ENCODE measurements at places on chromosomes 1 and 21.

DNA sequence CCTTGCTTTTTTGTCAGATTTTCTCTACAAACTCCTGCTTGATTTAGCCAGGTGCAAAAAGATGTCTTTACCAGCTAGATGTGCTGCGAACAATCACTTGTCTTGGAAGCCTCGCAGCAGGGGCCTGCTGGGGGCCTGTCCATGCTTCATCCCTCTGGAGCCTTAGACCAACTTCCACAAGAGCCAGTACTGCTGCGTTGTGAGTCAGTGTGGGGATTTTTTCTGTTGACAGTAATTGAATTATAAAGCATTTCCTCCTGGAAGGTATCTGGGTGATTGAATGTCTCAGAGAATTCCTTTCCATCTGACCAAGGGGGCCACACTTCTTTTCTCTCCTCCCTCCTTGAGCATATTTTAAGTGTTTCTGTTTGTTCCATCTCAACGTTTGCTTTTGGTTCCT lies 40.4 kb upstream of the LDLRAP1 start:
- no peak for DNase-seq

- no peak for DNase-seq
These were observed 6.7 kb downstream of the NCMAP start for GRCh38 chr1:24562625-24563024.

GRCh38 chr1:208358651-208359050 lies 114.5 kb upstream of the PLXNA2 start:
- no peak for DNase-seq

- DNase-seq: no peak
These were observed 96.1 kb upstream of the PRMT6 start for GRCh38 chr1:106960412-106960811.

DNA sequence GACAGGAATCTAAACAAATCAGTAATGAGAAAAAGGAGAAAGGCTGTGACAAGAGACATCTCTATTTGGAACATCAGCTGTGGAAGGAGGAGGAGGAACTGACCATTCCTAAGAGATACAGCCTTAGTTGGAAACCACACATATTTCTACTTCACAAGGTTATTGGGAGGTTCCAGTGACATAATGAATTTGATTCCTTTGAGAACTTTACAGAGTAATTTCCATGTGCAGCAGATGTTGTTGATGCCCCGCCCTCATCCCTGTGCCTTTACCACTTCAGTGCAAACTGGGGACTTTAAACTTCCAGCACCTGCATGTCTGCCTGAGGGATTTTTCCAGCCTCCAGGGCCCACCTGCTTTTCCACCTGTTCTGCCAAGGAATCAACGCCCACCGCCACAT lies 9.3 kb upstream of the ST6GALNAC5 start:
- DNase-seq: no peak

GRCh38 chr1:2786329-2787162 lies 14.9 kb downstream of the TTC34 start:
- DNase-seq: peak; percentile 55

Measured in stimulated activated CD8-positive, alpha-beta memory T cell treated with anti-CD3 and anti-CD28 coated beads, Interleukin-7, amount 100 ng/mL, for 24 hours (primary cell).